ENCODE measurements at places on chromosomes 4 and X.

DNA sequence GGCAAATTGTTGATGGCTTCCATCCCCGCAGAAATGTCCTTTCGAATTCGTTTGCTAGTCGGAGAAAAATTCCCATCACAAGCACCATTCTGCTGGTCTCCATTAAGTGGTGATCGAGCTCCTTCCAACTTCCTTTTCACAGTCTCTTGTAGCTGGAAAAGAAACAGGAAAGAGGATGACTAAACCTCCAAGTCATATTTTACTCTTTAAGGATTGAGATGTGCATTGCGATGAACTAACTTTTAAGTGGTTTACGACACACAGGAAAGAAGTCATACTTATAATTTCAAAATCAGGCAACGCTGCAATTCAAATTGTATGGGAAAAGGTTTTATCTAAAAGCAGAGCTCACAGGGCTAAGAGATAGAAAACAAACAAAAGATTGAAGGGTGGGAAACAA, 225.2 kb downstream of the MGST2 start:
- no peaks in the 10 kb centered on the region for H3K36me3 ChIP-seq
- H3K4me3 ChIP-seq: no peak overlapping the region
- no peak for DNase-seq
- no peaks in the 10 kb centered on the region for H3K27me3 ChIP-seq
- no peaks in the 10 kb centered on the region for H3K4me1 ChIP-seq

DNA sequence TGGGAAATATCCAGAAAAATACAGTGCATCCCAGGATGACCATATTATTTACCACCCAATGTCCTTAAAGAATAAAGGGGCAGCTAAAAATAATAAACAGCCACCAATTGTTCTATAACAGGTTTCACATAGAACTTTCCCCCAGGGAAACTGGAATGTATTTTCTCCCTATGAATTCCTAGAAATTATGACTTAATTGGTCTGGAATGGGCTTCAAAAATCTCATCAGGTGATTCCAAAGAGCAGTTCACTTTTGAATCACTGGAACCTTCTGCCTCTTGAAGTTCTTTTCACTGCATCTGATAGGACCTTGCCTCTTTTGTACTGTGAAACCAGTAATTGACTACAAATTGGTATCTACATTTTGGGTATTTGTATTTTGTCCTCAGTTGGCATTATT, 119.3 kb downstream of the ZNF330 start:
- no peak overlapping the region for H3K4me3 ChIP-seq
- no peaks in the 10 kb centered on the region for H3K27me3 ChIP-seq
- no peaks in the 10 kb centered on the region for H3K36me3 ChIP-seq
- H3K4me1 ChIP-seq: no peaks in the 10 kb centered on the region

DNA sequence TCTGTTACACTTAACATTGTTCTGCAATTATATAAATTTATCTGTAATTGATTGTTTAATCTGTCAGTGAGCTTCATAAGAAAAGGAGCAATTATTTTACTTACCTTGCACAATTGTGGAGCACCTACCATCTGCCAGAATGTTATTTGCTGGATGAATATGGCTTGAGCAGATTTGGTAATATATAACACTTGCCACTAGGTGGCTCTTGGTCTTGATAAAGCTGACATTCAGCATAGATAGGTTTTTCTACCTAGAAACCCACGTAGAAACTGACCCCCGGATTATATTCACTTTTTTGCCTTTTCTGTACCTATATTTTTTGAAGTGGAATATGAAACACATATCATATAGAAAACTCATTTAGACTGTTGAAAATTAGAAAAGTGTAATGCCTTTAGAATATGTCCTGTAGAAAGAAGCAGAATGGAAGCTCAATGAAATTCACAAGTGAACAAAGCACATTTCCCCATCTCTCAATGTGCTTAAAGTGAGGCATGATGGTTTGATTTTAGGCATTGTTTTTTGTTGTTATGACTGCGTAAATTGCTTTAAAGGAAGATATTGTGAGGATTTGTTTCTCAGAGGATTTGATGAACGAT, 9.5 kb downstream of the RBPJ start:
- no peaks in the 10 kb centered on the region for H3K36me3 ChIP-seq
- peaks cover 19% of the 10 kb centered on the region for H3K4me1 ChIP-seq
- H3K27ac ChIP-seq: no peak overlapping the region
- H3K4me3 ChIP-seq: no peak overlapping the region
- H3K27me3 ChIP-seq: no peaks in the 10 kb centered on the region
- no peak for DNase-seq

- H3K4me1 ChIP-seq: no peaks in the 10 kb centered on the region
- no peak overlapping the region for H3K27ac ChIP-seq
- H3K27me3 ChIP-seq: no peaks in the 10 kb centered on the region
- peaks cover 11% of the 10 kb centered on the region for H3K36me3 ChIP-seq
These were observed 65.5 kb downstream of the ZNF81 start for GRCh38 chrX:47902161-47902560.

GRCh38 chr4:143626134-143626911, 74.2 kb downstream of the FREM3 start:
- no peak for DNase-seq
- no peaks in the 10 kb centered on the region for H3K4me1 ChIP-seq

GRCh38 chr4:40193578-40193977, 3.3 kb upstream of the RHOH start:
- H3K4me3 ChIP-seq: peak overlapping the region; percentile 93
- peaks cover 4% of the 10 kb centered on the region for H3K27me3 ChIP-seq
- H3K36me3 ChIP-seq: peaks cover 35% of the 10 kb centered on the region
- peaks cover 70% of the 10 kb centered on the region for H3K4me1 ChIP-seq
- no peak for DNase-seq

DNA sequence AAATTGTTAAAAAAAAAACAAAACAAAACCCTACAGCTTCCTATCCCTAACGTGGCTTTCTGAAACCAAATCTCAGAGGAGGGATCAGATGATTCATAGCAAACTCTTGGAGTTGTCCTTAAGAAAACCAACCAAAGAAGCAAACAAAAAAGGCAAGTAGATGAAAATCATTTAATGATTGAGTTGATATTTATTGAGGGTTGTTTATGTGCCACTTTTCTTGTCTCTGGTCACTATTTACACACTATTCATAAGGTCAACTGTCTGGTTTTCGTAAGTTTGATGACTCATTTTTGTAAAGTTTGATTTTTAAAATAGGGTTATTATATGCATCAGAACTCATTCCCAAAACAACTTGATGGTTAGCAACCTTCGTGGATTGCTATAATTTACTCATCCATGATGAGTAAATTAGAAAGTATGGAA, 133.4 kb downstream of the UNC5C start:
- H3K4me3 ChIP-seq: no peak overlapping the region
- DNase-seq: no peak
- no peaks in the 10 kb centered on the region for H3K36me3 ChIP-seq

DNA sequence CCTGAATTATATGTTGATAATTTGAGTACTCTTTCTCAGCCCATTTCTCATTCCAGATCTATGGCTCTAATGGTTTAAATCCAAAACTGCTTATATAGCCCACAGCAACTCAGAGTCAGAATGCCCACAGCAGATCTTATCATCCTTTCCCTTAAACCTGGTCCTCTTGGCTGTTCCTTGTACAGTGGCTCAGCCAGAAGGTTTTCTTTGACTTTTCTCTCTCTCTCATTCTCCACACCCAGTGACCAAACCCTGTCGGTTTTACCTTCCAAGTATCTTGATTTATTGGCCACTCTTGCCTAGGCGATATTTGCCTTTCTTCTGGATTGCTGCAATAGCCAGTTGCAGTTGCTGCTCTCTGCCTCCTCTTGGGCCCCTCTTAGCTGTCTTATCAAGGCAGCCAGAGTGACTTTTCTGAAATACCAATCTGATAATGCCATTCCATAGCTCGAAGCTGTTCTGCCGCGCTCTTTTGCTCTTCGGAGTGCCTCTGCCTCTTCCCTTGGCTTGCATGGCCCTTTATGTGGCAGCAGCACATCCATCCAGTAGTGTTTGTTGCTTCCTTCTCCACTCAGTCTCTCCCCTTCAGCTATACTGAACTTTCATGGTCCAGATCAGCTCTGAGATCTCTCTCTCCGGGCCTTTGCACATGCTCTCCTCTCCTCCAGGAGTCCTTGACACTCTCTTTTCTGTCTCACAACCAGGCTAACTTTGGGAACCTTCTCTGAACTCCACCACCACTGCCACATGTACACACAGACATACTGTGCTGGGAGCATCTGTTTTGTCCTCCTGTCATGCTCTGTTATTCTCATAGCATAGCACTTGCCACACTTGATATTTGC, 11.8 kb downstream of the GAB1 start:
- H3K27me3 ChIP-seq: peaks cover 32% of the 10 kb centered on the region
- H3K36me3 ChIP-seq: no peaks in the 10 kb centered on the region
- H3K4me1 ChIP-seq: no peaks in the 10 kb centered on the region
- no peak for DNase-seq
- no peak overlapping the region for H3K4me3 ChIP-seq
- H3K27ac ChIP-seq: no peak overlapping the region

- no peak for DNase-seq
- H3K27me3 ChIP-seq: no peaks in the 10 kb centered on the region
- H3K36me3 ChIP-seq: peaks cover 12% of the 10 kb centered on the region
- no peaks in the 10 kb centered on the region for H3K4me1 ChIP-seq
- no peak overlapping the region for H3K27ac ChIP-seq
- no peak overlapping the region for H3K4me3 ChIP-seq
These were observed 78.2 kb downstream of the BEND4 start for GRCh38 chr4:42074294-42074693.

DNA sequence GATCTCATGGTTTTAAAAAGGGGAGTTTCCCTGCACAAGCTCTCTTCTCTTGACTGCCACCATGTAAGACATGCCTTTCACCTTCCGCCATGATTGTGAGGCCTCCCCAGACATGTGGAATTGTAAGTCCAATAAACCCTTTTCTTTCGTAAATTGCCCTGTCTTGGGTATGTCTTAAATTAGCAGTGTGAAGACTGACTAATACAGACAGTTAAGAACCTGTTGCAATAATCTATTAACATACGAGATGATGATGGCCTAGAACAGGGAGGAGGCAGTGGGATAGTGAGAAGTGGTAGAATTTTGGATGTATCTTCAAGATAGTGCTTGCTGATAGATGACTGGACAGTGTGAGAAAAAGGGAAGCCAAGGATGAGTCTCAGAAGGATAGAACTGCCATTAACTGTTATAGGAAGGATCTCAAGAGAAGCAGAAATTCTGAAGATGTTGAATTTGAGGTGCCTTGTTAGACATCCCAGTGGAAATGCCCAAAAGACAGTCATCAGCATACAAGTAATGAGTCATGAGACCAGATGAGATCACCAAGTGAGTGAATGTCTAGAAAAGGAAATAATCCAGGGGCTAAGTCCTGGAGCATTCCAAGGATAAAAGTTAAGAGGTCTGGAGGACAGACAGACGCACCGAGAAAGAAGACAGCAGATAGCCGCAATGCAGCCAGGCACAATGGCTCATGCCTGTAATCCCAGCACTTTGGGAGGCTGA, 38.8 kb upstream of the UGDH start:
- H3K27me3 ChIP-seq: no peaks in the 10 kb centered on the region
- peaks cover 9% of the 10 kb centered on the region for H3K36me3 ChIP-seq
- peaks cover 5% of the 10 kb centered on the region for H3K4me1 ChIP-seq
- H3K27ac ChIP-seq: no peak overlapping the region
- no peak for DNase-seq
- no peak overlapping the region for H3K4me3 ChIP-seq

DNA sequence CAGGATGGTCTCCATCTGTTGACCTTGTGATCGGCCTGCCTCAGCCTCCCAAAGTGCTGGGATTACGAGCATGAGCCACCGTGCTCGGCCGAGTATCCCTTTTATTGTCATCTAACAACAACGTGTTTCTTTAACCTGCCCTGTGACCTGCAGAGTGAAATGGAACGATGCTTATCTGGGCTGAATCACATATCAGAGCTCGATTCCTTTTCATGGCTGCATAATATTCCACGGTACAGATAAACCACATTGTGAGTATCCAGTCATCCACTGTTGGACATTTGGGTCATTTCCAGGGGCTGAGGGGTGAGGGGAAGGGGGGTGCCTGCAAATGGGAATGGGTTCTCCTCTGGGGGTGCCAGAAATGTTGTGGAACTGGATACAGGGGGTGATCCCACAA, 260.0 kb downstream of the ASMT start:
- no peaks in the 10 kb centered on the region for H3K36me3 ChIP-seq
- no peak for DNase-seq
- H3K27ac ChIP-seq: no peak overlapping the region

All from activated naive CD4-positive, alpha-beta T cell treated with anti-CD3 and anti-CD28 coated beads, Interleukin-2, amount 10 ng/mL, durations not matched to agents 7 days and 5 days (primary cell).